A549 treated with GW870086 at 1 μM for 4 hours (cell line): ENCODE measurements at places on chromosomes 1 and 21. TPM values are rescaled to one million over a fixed set of nuclear protein-coding genes. Genes with fewer than 3 reads are reported as not detected.

Gene RERE
- total RNA-seq: 18.7 to 26.8 TPM (median 26.3 TPM) in 5 replicates

Gene OR2T33
- total RNA-seq: not detected in 5 replicates

Gene LRRC38
- total RNA-seq: 0.06 TPM in 1 of 5 replicates, not detected in the others

Gene CFAP107
- total RNA-seq: not detected in 5 replicates

Gene DCDC2B
- total RNA-seq: not detected in 5 replicates

Gene TMEM52
- total RNA-seq: 0.65 to 0.80 TPM (median 0.74 TPM) in 5 replicates

Gene CHIA
- not detected in 5 replicates for total RNA-seq

Gene C1orf210
- not detected in 5 replicates for total RNA-seq

Gene LCE3D
- total RNA-seq: 1.6 to 2.7 TPM (median 2.4 TPM) in 5 replicates

Gene CCDC181
- 0.13 to 0.29 TPM (median 0.19 TPM) in 4 of 5 replicates, not detected in the other for total RNA-seq

Gene PLA2G2D
- total RNA-seq: not detected in 5 replicates

Gene AJAP1
- not detected in 5 replicates for total RNA-seq
